ENCODE measurements at places on chromosomes 7 and 10.
A peak's percentile ranks its signal among the peaks of the same experiment; 100 is the strongest.

DNA sequence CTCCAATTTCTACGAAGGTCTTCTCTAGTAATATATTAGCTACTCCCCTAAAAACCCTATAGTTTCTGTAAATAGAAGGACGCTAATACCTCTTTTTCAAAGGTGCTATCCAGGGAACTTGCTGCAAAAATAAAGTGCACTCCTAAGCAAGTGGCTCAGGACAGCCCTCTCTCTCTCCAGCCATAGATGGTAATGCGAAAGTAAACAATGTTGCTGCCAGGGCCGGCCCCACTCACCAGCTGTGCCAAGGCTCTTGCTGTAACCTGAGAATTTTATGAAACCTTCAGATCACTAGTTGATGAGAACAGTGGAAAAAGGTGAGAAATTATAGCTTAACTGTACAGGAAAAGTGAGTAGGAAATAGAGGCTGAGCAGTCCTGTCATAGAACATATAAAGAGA lies 10.9 kb upstream of the TAS2R39 start:
- DNase-seq, result no peak

DNA sequence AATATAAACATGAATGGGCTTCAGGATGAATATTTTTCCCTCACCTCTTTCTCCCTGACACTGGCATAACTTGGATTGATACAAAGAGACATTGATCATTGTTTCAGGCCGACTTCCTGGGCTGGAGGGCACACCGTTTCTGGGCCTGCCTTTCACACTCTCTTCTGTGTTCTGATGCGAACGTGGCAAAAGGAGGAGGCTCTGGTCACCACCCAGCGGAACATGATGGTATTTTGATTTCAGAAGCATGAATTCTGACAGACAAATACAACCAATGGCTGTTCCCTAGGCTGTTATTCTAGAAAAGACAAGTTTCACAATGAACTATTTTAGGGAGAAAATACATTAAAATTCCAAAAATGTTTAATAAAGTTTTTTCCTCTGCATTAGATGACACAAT lies 534.5 kb upstream of the MKI67 start:
- DNase-seq, result no peak

GRCh38 chr10:63390521-63390920 lies 75.3 kb downstream of the JMJD1C start:
- DNase-seq, result no peak

DNA sequence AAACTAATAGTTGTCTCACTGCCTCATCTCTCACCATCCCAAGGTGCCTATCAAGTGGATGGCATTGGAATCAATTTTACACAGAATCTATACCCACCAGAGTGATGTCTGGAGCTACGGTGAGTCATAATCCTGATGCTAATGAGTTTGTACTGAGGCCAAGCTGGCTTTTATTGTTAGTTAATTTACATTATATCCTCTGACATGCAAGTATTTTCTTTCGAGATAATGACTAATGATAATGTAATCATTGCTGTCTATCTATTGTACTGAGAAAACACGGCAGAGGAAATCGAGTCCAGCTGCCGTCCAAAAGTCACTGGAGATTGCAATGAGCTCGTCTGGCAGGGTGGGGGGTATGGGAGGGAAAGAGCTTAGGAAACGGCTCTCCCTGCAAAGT lies 172.4 kb upstream of the LANCL2 start:
- DNase-seq, result no peak

GRCh38 chr10:21964983-21965665 lies 38.4 kb downstream of the DNAJC1 start:
- DNase-seq, result no peak

DNA sequence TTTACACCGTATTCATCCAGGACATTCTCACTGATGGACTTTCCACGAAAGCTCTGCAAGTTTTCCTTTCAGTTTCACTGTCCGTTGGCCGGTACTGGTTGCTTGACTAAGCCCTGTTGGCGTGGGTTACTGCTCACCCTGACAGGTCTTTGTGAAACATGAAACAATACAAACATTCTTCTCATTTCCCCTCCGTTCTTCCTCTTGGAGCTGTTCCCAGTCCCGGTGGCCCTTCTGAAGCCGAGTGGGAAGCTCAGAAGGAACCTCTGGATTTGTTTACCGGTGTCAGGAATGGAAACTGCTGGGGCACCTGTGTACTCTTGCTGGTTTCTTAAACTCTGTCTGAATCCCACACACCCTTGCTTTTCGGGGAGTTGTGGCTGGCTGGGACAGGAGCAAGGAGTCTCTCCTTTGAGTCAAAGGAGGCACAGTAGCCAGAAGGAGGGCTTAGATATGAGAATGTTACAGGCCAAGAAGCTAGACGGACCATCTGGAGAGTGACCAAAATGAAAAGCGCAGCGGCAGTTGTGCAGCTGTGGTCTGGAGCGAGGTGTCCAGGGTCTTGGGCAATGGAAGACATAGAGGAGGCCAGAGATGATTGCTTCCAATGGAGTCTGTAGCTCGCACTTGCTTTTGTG lies 45.7 kb downstream of the LYZL2 start:
- no peak for DNase-seq

DNA sequence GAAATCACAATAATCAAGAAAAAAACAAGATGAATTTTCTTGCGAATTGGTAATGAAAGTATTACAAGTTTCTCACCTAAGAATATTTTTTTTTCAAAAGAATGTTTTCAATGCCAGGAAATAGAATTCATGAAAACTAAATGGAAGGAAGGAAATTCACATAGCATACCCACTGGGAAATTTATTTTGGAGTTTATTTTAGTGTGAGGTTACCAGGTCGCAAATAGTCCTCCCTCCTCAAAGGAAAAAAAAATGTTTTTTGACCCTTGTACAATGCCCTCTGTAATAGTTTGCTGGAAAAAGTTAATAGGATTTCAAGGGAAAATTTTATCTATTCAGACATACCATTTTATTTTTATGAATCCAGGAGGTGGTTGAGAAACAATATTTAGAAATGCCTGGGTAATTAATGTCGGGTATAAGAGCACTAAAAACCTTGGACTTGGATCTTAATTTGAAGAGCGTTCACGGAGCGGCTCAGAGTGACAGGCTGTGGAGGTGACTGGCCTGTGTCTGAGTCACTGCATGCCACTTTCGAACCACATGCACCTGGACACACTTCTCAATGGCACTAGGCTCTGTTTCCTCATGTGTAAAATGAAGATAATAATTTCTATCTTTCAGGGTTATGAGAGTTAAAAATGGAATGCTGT lies 28.2 kb downstream of the CUBN start:
- no peak for DNase-seq

DNA sequence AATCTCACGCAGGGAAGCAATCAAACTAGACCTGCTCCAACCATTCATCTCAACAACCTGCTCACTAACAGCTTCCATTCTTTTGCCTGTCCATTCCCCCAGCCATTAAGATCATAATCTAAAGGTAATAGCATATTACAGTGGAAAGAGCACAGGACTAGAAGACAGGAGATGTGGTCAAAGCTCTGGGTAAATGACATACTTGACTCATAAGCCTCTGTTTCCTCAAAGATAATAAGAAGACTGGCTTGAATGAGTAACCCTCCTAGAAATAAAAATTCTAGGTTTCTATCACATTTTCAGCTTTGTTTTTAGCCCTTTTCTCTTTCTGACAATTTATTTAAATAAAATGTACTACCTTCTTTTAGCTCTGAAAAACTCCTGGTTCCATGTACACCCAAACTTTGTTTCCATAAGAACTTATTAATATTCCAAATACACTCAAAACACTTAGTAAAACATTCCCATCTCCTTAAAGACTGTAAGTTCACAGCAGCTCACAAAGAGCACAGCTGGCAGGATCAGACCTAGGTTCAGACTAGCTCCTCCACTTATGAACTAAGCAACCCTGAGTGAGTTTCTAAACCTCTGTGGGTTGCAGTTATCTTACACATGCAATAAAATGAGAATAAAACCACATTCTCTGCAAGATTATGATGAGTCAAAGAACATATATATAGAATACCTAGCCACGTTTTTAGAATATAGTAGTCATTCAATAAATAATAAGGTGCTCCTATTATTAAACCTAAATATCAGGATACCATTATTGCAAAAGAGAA lies 11.6 kb downstream of the FAM204A start:
- no peak for DNase-seq

GRCh38 chr10:109959259-109960145 lies 36.2 kb upstream of the XPNPEP1 start:
- no peak for DNase-seq

GRCh38 chr7:85191383-85191782 lies 4.5 kb upstream of the SEMA3D start:
- DNase-seq, result no peak

DNA sequence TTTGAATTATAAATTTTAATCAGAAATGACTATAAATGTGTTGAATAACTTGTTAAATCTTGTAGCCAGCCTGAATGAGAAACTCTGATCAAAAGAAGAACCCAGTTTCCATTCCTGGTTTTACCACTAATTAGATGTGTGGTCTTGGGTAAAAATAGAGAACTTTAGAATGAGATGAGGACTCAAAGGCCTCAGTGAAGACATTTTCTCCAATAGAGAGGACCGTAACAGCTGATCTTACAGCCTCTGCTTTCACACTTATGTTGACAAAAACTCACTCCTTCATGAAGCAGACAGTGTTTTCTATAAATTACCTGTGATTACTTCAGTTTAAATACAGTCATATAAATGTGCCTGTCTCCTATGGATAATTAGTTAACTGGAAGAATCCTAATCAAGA lies 200.1 kb upstream of the MEOX2 start:
- no peak for DNase-seq

DNA sequence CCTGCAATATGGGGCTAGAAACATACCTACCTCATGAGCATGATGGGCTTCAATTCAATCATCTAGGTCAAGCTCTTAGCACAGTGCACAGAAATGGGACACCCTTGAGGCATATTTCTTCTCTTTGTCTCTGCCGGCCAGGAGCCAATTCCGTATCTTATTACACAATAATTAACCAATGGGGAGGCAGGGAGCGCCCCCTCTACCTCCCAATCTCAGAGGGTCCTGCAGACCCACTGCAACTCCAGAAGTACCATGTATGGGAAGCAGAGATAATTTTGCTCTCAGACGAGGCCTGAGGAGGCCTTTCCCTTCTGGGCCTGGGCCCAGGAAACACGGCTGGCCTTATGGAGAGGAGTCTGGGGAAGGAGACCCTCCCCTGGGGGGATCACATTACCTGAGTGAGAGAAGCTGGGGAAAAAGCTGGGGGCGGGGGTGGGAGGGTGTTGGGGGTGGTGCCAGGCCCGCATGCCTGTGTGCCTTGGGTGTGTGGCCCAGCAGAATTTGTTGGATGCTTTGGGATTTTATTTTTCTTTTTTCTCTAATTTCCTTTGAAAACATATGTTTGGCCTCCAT lies 155.5 kb downstream of the UBE2H start:
- DNase-seq, result peak; percentile 53

GRCh38 chr10:72329290-72330068 lies 25.2 kb downstream of the DNAJB12 start:
- DNase-seq, result no peak

DNA sequence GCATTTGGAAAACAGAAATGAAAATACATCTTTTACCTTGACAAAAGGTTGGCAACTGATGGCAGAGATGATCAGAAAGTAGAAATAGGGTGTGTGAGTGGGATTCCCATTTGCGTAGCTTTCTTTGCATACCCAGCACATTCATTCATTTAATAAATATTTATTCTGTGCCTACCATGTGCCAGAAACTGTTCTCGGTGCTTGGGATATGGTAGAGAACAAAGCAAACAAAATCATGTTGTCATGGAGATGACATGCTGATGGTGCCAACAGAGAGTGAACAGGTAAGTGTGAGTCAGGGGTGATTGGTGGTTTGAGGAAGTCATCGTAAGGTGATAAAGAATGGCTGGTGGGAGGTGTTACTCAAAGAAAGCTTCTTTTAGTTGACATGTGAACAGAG lies 45.4 kb downstream of the CACNB2 start:
- DNase-seq, result no peak

DNA sequence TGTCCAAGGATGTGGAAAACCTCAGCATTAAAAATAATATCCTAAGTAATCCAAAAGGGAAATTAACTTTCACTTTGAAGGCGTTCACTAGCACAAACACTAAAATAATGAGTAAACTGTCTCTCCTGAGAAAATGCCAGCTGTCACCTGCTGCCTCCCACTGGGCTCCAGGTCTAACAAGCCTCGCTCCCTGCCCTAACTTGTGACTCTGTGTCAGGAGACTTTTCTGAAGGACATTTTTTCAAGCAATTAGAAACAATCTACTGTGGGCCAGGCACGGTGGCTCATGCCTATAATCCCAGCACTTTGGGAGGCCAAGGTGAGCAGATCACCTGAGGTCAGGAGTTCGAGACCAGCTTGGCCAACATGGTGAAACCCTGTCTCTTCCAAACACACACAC lies 72.8 kb upstream of the GLCCI1 start:
- peak; percentile 9 for DNase-seq

DNA sequence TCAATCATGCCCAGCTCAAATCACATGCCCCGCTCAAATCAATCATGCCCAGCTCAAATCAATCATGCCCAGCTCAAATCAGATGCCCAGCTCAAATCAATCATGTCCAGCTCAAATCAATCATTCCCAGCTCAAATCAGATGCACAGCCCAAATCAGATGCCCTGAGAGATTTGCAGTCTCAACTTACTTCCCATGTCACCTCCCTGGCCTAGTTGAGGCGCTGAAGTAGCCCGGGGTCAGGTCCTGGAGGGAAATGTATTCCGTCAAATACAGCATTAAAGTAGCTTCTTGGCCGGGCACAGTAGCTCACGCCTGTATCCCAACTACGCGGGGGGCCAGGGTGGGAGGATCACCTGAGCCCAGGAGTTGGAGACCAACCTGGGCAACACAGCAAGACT lies 15.7 kb upstream of the PRKAR1B start:
- DNase-seq, result no peak

DNA sequence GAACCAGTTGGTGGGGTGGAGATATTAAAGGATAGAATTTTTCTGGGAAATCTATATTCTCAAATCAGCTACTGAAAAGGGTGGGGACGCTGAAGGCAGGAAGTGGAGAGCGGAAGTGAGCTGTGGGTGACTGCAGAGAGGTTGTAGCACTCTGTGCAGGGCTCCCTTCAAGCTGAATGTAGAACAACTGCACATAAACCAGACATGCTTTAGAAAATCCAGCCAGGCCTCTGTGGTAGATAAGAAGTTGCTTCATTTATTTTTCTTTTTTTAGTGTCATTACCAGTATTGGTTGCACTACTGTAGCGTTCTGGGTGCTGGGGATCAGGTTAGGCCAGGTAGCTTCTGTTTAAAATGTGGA lies 127.8 kb downstream of the CELF2 start:
- DNase-seq, result no peak
